ENCODE measurements at places on chromosomes 7 and 10.

DNA sequence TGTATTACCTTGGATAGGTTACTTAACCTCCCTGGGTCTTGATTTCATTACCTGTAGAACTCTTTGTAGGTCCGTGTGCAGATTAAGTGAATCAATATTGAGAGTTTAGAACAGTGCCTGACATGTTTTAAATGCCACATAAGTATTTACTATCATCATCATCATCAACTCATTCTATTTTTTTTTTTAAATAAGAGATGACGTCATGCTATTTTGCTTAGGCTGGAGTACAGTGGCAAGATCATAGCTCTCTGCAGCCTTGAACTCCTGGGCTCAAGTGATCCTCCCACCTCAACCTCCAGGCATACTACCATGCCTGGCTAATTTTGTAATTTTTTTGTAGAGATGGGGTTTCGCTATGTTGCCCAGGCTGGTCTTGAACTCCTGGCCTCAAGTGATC lies 132.0 kb upstream of the FZD8 start:
- DNase-seq, result no peak

- no peak for DNase-seq
Measured at GRCh38 chr7:123798532-123799188, 46.3 kb upstream of the HYAL4 start.

GRCh38 chr7:45606050-45606449 lies 31.9 kb downstream of the ADCY1 start:
- DNase-seq, result no peak

GRCh38 chr10:86063341-86063740 lies 303.3 kb downstream of the GRID1 start:
- no peak for DNase-seq

- no peak for DNase-seq
Measured at GRCh38 chr10:49608166-49609005, 1.7 kb upstream of the SLC18A3 start.

GRCh38 chr10:112815269-112816032 lies 134.6 kb upstream of the TCF7L2 start:
- no peak for DNase-seq

DNA sequence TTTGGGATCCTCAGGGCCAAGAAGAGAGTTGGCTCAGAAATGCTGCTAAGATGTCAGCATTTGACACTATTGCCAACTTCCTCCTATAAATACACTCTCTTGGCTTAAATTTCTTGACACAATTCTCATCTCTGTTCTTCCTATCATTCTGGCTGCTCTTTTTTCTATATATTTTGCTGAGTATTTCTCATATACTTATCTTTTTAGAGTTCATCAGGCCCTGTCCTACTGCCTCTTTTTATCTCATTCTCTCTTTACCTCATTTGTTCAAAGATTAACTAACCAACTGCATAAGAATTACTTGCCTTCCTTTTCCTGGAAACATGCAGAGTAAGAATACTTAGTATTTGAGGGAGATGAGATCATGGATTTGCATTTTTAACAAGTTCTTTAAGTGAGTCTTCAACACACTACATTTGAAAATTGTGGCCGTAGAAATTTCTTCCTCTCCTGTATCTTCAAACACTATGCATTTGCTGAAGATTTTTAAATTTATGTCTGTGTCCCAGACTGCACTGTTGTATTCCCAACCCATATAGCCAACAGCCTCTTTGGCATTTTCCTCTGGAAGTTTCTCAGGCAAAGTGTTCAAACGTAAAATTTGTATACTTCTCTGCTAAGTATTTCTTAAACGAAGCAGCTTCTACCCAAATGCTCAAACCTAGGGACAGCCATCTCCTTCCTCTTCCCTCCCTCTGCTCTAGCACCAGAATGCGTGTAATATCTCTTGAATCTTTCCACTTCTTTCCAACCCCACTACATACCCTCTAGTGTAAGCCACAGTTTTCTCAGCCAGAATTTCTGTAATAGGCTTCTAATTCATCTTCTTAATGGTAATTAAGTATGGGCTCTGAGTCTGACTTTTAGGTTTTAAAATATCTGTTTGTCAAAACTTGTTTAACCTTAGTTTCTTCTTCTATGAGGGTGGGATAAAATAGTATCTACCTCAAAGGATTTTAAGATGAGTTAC lies 35.5 kb downstream of the ARL4A start:
- no peak for DNase-seq

DNA sequence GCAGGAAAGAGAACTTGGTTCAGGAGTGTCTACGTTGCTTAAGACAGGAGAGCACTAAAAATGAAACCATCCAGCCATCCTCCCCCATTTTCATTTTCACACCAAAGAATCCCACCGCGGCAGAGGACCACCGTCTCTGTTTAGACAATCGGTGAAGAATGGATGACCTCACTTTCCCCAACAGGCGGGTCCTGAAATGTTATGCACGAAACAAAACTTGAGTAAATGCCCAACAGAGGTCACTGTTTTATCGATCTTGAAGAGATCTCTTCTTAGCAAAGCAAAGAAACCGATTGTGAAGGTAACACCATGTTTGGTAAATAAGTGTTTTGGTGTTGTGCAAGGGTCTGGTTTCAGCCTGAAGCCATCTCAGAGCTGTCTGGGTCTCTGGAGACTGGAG lies 1.4 kb upstream of the IL6 start:
- DNase-seq, result no peak

DNA sequence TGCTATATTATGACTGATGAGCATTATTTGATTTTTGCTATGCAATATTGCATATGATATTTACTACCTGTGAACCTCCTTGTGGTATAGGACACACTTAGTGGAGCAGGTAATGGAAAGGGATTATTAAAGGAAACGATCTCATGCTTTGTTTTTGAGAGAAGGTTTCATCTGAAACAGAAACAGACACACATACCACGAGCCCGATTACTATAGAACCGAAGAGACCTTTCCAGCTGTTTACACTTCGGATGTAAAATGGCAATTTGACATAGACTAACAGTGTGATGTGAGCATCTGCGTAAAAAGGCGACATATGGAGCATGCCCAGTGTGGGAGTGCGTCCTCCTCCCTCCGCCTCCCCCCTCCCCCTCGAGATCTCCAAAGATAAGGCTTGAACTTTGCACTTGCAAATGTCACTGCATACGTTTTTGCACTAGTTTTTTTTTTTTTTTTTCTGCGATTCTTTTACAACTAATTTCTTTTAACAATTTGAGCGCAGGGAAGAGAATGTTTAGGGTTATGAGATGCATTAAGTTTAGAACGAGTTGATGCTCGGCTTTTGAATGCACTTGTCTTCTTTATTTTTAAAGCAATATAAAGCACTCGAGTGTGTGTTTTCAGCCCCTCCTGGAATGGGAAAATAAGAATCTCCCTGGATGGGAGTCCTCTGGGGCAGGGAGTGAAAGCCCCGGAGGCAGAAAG lies 251.0 kb downstream of the NSUN6 start:
- no peak for DNase-seq

DNA sequence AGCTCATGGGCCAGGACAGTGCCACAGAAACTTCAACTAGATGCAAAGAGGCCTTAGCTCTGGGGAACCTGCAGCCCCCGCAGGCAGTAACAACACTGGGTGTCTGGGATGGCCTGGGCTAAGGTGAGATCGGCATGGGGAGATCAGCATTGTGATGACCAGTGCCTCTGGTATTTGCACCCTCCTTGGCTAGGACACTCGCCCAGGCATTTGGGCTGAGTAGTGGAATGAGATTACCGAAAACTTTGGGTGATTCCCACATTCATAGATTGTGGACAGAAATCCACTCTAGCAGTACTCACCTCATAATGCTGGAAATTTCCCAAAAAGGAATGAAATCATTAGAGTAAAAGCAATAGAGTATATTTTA lies 70.6 kb upstream of the ZMIZ2 start:
- DNase-seq, result no peak

DNA sequence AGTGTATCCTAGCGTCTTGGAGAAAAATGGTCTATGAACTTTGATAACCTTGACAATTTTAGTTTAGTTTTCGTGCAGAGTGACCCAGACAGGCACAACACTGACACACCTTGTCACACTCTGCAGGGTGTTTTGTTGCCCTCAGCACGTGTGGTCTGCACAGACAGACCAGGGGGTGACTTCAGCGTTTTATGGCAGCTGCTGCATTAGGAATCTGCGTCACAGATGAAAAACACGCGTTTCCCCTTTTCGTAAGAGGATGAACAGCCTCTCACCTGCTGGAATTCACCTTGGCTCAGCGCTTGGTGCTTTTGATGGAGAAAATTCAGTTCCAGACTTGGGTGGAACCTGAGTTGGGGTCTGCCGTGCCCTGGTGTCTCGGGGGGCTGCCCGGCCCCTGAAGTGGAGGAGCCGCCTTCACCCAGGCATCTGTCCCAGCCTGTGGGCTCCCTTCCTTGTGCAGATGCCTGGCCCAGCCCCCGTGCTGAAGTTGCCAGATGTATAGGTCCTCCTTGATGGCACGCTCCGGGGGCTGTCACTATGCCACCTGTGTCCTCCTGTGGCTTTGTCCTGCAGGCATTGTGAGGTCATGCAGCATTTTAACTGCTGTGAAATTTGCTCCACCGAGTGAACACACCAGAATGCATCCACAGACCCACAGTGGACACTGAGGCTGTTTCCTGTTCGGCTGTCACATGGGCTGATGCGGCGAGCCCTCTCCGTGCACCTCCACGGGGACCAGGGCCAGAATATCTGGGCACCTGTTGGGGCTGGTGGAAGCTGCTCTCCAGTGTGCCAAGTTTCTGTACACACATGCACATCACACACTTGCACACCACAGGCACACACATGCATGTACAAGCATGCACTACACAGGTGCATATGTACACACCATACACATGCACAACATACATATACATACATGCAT lies 18.3 kb downstream of the INPP5A start:
- DNase-seq, result no peak

DNA sequence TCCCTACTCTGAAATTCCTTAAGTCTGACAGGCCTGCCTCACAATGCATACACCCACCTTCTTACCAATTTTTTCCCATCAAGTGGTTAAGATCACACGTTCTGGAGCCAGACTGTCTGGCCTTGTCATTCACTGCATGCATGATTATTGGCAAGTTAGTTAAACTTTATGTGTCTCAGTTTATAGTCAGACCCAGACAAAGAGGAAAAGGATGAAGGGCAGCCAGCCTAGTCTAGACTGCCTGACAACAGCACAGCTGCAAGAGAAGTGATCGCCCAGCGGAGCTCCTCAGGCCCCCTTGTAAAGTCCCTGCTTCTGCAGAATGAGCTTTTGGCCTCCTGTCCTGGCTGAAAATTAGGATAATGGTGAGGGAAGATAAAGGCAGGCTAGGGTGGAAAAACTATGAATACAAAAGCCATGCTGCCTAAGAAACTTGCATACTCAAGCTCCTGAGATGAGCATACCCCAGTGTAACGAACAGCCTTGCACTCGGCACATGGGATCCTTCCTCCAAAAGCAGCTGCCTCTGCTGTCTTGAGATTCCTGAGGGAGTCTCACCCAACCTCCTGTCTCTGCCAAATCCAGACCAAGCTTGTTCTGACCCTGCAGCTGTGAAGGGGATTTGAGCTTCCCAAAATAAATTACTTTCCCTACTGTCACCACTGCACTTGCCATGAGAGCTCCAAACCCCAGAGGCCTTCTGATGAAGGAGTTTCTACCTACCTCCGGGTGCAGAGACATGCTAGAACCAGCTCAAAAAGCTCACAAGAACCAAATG lies 26.7 kb upstream of the MRLN start:
- DNase-seq, result no peak

- peak; percentile 33 for DNase-seq
Measured at GRCh38 chr10:50224330-50224952, 26.9 kb downstream of the ASAH2 start.

GRCh38 chr10:117968354-117969182 lies 78.2 kb downstream of the RAB11FIP2 start:
- no peak for DNase-seq

- no peak for DNase-seq
Measured at GRCh38 chr10:133361773-133362441, 4.1 kb upstream of the FUOM start.

GRCh38 chr7:40827222-40828085 lies 692.6 kb downstream of the SUGCT start:
- no peak for DNase-seq

- no peak for DNase-seq
Measured at GRCh38 chr10:83127942-83128575, 1011.2 kb upstream of the GHITM start.

DNA sequence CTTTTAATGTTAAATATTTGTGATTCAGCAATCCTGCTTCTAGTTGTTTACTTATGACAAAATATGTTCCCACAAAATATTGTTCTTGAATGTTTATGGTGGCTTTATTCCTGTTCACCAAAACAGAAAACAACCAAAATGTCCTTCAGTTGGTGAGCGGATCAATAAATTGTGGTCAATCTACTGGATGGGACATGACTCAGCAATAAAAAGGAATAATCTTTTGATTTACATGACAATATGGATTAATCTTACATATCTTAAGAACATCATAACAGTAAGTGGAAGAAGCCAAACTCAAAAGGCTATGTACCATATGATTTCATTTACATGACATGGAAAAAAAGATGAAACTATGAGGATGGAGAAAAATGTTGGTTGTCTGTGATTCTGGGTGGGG lies 691.3 kb upstream of the GHITM start:
- DNase-seq, result no peak

DNA sequence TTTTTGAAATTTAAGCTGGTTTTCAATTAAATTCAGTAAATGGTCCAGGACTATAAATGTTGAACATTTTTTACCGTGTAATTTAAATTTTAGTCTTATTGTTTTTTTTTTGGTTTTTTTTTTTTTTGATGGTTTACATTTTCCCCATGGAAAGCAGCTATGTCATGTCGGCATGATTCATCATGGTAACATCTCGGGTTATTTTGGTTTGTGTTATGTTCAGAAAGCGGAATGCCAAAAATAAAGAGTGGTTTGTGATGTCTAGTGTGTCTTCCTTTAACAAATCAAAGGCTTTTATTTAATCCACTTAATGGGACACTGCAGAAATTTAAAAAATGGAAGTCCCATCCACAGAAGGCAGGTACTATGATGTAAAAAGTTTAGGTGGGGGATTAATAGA lies 58.5 kb downstream of the TRUB1 start:
- no peak for DNase-seq

DNA sequence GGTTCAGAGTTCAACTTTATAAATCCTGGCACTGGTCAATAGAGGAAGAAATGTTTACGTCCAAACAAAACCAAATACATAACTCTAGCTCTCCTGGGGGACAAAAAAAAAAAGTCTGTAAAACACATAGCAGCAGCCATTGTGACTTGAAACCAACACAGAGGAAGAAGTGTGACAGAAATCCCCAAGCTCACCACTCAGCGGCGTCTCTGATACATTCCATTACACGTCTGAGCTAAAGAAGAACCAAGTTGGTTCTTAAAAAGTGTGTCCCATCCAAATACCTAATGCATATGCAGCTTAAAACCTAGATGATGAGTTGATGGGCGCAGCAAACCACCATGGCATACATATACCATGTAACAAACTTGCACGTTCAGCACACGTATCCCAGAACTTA lies 58.3 kb upstream of the NANOS1 start:
- DNase-seq, result no peak

DNA sequence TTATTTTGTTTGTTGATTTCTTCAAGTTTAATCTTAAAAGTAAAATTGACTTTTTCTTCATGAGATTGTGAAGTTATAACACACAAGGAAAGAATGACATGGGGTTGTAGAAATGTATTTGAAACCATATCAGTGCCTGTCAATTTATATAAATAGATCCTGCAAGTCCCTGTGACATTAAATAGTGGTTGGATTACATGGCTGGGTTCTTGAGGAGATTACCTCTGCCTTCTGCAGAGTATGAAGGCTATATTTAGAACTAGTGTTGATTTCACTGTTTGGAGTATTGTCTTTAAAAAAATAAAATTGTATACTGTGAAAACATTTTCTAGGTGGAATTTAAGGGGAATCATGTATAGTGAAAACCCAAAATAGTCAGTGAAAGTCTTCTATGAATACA lies 385.8 kb upstream of the SMIM30 start:
- no peak for DNase-seq

- DNase-seq, result peak; percentile 38
Measured at GRCh38 chr7:2248984-2249694, 7.1 kb downstream of the NUDT1 start.
